Ascending aorta (tissue), 2 donors: ENCODE measurements at places on chromosomes 2 and 18. TPM values are rescaled to one million over a fixed set of nuclear protein-coding genes. Genes with fewer than 3 reads are reported as not detected.

DNA sequence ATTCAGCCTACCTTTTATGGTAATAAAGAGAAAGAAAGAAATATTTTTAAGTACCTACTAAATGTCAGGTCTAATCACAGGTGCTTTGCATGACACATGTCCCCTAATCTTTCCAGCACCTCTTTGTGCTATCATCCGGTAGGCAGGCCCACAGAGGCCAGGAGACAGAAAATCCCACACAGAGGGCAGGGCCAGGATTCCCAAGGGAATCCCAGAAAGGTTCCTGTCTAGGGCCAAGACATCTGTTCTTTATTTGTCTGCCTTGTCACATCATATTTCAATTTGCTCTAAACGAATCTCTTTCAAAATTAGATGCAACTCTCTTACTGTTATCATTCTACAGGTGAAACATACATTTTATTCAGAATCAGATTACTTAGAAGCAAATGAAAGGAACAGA lies 676.1 kb upstream of the GYPC start:
- H3K4me3 ChIP-seq, result no peak overlapping the region
- H3K27me3 ChIP-seq, result no peaks in the 10 kb centered on the region
- H3K4me1 ChIP-seq, result no peaks in the 10 kb centered on the region
- H3K36me3 ChIP-seq, result no peaks in the 10 kb centered on the region
- no peak overlapping the region for H3K27ac ChIP-seq

DNA sequence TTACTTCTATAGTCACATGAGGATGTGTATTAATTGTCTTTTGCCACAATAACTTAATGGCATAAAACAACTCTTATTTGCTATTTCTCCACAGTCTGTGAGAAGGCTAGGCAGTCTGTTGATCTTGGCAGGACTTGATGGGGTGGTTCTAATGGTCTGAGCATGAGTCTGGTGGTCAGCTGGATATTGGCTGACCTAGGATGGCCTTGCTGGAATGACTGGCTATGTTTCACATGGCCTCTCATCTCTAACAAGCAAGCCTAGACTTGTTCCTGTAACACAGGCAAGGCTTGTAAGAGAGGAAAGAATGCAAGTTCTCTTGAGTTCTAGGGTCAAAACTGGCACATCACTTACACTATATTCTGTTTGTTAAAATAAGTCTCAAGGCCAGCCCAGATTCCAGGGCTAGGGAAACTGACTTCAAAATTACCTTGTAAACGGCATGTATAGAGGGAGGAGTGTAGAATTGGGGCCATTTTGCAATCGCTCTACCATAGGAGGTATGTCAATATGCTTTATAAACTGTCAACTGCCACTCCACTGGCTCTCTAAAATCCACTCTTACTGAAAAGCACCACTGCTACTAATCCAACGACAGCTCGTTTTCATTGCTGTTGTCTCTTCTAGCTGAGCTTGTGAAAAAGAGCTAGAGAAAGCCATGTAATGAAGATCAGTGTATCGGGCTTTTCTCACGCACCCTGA lies 325.0 kb upstream of the PKDCC start:
- DNase-seq, result peak; percentile 70
- H3K27ac ChIP-seq, result peak overlapping the region; percentile 31

DNA sequence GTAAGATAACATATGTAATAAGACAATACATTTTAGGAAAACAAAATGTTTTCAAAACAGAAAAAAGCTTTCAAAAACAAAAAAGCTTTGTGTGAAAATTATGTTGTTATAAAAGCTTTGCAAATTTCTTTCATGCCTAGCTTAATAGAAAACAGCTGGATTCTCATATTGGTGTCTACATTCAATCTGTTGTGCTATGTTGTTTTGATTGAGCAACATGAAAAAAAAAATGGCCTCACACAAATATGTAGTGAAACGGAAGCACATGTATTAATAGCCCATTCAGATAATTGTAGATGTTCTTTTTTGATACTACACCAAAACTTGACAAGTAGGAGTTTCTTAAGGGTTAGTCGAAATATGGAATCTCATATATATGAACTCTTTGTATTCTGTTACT lies 197.5 kb downstream of the ZEB2 start:
- H3K4me3 ChIP-seq, result no peak overlapping the region
- H3K27me3 ChIP-seq, result no peaks in the 10 kb centered on the region
- H3K36me3 ChIP-seq, result no peaks in the 10 kb centered on the region
- no peaks in the 10 kb centered on the region for H3K4me1 ChIP-seq
- no peak overlapping the region for H3K27ac ChIP-seq
- no peak for DNase-seq

DNA sequence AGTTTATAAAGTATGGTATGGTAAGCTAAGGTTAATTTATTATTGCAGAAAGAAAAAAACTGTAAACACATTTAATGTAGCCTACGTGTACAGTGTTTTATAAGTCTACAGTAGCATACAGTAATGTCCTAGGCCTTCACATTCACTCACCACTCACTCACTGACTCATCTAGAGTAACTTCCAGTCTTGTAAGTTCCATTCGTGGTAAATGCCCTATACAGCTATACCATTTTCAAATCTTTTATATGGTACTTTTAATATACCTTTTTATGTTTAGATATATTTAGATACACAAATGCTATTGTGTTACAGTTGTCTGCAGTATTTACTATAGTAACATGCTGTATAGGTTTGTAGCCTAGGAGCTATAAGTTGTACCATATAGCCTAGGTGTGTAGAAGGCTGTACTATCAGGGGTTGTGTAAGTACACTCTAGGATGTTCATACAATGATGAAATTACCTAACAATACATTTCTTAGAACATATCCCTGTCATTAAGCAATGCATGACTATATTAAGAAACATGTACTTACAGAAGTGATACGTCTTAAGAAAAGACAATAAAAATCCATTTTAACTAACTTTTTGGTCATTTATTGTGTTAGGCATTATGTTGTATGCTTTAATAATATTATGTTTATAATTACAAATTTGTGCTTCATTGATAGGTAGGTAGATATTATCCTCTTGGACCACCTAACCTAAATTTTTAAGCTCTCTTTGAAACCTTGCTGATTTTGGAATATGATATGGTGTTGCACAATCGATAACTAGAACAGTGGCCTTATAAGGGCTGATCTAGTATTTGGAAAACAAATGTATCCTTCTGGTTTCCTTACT lies 51.9 kb downstream of the VRK2 start:
- H3K4me1 ChIP-seq, result no peaks in the 10 kb centered on the region
- no peak overlapping the region for H3K4me3 ChIP-seq
- DNase-seq, result no peak
- H3K36me3 ChIP-seq, result no peaks in the 10 kb centered on the region
- H3K27me3 ChIP-seq, result no peaks in the 10 kb centered on the region
- H3K27ac ChIP-seq, result no peak overlapping the region

GRCh38 chr18:77061281-77061945 lies 71.2 kb downstream of the MBP start:
- H3K27me3 ChIP-seq, result no peaks in the 10 kb centered on the region
- peak overlapping the region; percentile 42 for H3K27ac ChIP-seq
- no peak for DNase-seq
- H3K4me1 ChIP-seq, result peaks cover 5% of the 10 kb centered on the region

GRCh38 chr2:215531284-215531683 lies 95.4 kb upstream of the FN1 start:
- H3K36me3 ChIP-seq, result no peaks in the 10 kb centered on the region
- no peaks in the 10 kb centered on the region for H3K27me3 ChIP-seq
- H3K4me1 ChIP-seq, result peaks cover 16% of the 10 kb centered on the region
- peak overlapping the region; percentile 79 for H3K27ac ChIP-seq
- H3K4me3 ChIP-seq, result no peak overlapping the region
- no peak for DNase-seq

DNA sequence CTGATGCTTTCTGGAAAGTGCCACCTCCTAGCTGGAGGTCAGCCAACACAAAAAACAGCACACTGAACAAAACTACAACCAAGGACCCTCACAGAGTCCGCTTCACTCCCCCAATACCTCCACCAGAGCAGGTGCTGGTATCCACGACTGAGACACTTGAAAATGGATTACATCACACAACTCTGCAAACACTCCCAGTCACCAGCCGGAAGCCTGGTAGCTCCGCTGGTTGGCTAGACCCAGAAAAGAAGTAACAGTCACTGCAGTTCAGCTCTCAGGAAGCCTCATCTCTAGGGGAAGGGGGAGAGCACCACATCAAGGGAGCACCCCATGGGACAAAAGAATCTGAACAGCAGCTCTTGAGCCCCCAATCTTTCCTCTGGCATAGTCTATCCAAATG lies 175.4 kb downstream of the LCLAT1 start:
- H3K4me3 ChIP-seq, result no peak overlapping the region
- H3K27me3 ChIP-seq, result no peaks in the 10 kb centered on the region
- no peak overlapping the region for H3K27ac ChIP-seq
- H3K4me1 ChIP-seq, result no peaks in the 10 kb centered on the region

GRCh38 chr2:150732064-150732463 lies 244.6 kb upstream of the RND3 start:
- no peaks in the 10 kb centered on the region for H3K4me1 ChIP-seq
- no peak for DNase-seq
- no peak overlapping the region for H3K4me3 ChIP-seq
- no peaks in the 10 kb centered on the region for H3K27me3 ChIP-seq
- H3K36me3 ChIP-seq, result no peaks in the 10 kb centered on the region
- no peak overlapping the region for H3K27ac ChIP-seq

DNA sequence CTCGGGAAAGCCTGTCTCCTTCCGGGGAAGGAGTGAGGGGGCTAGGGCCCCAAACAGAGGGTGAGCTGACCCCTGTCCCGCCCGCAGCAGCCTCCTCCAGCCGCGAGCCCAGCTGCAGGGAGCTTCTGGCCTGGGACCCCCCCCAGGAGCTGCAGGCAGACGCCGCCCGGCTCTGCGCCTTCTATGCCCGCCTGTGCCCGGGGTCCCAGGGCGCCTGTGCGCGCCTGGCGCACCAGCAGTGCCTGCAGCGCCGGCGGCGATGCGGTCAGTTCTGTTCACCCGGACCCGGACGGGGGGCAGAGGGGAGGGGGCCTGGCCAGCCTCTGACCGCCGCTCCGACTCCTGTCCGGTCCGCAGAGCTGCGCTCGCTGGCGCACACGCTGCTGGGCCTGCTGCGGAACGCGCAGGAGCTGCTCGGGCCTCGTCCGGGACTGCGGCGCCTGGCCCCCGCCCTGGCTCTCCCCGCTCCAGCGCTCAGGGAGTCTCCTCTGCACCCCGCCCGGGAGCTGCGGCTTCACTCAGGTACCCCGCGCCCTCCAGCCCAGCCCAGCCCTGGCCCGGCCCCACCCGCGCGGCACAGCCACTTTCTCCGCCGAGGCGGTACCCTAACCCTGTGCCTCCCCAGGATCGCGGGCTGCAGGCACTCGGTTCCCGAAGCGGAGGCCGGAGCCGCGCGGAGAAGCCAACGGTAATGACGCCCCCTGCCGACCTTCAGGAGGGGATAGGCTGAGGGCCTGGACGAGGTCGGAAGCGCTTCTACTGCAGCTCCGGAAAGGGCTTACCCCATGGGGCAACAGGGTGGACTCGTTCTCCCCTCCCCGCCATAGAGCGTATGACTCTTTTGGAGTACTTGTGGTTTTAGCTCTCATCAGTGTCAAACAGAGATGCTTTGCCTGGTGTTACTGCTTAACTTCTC lies 2.0 kb upstream of the CHRND start:
- no peaks in the 10 kb centered on the region for H3K36me3 ChIP-seq
- H3K27ac ChIP-seq, result no peak overlapping the region
- peaks cover 29% of the 10 kb centered on the region for H3K27me3 ChIP-seq
- peaks cover 15% of the 10 kb centered on the region for H3K4me1 ChIP-seq
- H3K4me3 ChIP-seq, result peak overlapping the region; percentile 45
- DNase-seq, result no peak

DNA sequence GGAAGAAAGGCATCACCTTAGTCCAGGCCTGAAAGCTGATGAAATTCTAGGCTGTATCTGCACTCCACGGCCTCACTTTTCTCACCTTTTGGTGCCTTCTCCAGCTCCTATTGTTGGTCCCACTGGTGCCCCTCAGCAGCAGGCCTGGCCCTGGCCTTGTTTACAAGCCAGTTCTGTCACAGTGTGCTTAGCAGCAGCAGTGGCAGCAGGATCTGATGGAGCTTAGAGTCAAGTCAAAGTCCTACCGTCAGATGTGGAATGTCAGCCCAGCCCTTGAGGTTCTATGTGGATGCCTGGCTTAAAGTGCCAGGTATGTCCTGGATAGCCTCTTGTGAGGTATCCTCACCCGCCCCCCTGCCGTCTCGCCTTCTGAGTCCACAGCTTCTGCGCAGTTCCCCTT lies 281.3 kb downstream of the SUCLG1 start:
- H3K4me3 ChIP-seq, result no peak overlapping the region
- no peaks in the 10 kb centered on the region for H3K36me3 ChIP-seq
- H3K27me3 ChIP-seq, result no peaks in the 10 kb centered on the region
- DNase-seq, result no peak

- H3K27ac ChIP-seq, result peak overlapping the region; percentile 67
- H3K4me1 ChIP-seq, result peaks cover 13% of the 10 kb centered on the region
- no peaks in the 10 kb centered on the region for H3K36me3 ChIP-seq
- H3K4me3 ChIP-seq, result no peak overlapping the region
Observed at GRCh38 chr18:61702007-61702406, 190.8 kb downstream of the RNF152 start.

DNA sequence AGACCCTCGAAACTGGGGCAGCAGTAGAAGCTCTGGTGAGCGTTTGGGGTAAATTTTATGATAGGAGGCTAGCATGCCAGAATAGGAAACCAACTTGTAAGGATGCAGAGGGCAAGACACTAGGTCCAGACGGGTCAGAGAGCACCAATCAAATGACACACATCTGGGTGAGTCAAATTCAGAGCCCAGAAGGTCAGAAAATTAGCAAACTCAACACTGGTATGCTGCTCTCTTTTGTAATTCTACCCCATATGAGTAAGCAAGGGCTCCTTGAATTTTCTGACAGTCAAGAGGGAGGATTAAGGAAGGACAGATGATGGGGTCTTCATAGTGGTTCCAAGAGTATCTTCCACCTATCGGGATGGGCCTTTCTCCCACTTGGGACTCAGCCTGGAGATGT lies 209.8 kb downstream of the BCL2 start:
- DNase-seq, result no peak
- no peaks in the 10 kb centered on the region for H3K27me3 ChIP-seq
- no peak overlapping the region for H3K27ac ChIP-seq
- no peaks in the 10 kb centered on the region for H3K36me3 ChIP-seq

- H3K36me3 ChIP-seq, result no peaks in the 10 kb centered on the region
- H3K4me3 ChIP-seq, result no peak overlapping the region
- H3K27ac ChIP-seq, result no peak overlapping the region
- no peaks in the 10 kb centered on the region for H3K27me3 ChIP-seq
- H3K4me1 ChIP-seq, result no peaks in the 10 kb centered on the region
Observed at GRCh38 chr18:79861687-79862086, 63.9 kb downstream of the KCNG2 start.

Gene PER2
- 21.6 TPM for total RNA-seq

Gene DYSF
- 58.3 TPM for total RNA-seq

Gene FAM124B
- total RNA-seq, result 13.3 TPM

Gene GREB1
- total RNA-seq, result 5.9 TPM

Gene OTOF
- not detected for total RNA-seq

Gene HOXD9
- not detected for total RNA-seq

Gene B3GNT7
- 0.64 TPM for total RNA-seq

Gene TDRD15
- not detected for total RNA-seq
